ENCODE measurements at places on chromosomes 4 and X.

DNA sequence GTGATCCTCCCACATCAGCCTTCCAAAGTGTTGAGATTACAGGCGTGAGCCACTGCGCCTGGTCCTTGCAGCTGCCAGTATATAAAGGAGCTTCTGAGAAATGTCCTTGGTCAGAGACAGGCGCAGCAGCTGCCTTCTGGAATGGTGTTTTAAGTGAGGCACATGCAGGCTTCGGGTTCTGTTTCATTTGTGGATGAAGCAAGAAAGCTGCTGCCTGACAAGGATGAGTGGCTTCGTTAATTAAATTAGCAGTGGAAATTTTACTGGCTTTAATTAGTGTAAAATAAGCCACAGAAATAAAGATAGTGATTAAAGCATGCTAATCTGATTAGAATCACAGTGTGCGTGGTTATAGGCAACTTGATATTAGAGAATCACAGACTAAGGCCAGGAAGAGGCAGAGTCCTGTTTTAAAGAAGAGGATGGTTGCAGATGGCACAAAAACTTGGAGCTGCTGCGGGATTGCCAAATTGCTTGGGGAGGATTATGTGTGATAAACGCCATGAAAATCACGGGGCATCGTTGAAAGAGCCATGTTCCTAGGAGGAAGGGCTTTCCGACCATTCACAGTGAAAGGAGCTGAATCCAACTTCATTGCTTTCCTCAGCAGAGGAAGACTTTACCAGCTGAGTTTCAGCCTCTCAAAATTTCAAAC, 348.4 kb upstream of the FAT1 start:
- DNase-seq, result no peak

DNA sequence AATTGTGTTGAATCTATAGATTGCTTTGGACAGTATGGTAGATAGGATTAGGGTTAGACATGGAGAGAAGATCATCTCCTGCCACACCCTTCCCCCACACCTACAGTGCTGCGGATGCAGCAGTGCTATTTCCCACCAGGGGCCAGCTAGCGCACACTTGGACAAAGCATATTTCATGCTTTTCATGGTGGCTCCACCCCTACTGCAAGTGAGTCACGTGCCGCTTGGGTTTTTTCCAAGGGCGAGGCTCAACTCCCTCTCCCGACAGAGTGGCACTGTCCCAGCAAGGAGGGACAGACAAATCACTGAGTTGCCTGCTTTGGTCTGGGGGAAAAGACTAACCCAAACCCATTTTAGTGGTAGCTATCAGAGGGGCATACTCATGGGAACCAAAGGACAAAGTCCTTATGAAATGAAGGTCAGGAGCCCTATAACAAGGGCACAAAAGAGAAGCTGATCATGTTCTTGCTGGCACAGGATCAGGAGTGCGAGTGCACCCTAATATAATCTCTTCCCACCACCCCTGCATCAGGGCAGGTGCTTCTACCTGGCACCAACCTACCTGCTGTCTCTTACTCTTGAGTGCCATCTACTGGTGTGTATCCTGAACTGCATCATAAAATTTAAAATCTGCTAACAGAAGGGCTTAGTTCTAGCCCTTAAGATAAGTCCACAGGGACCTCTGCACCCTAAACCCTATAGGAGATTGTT, 55.1 kb upstream of the PGAM4 start:
- DNase-seq, result no peak

- no peak for DNase-seq
Observed at GRCh38 chr4:5843573-5844530, 49.0 kb downstream of the CRMP1 start.

DNA sequence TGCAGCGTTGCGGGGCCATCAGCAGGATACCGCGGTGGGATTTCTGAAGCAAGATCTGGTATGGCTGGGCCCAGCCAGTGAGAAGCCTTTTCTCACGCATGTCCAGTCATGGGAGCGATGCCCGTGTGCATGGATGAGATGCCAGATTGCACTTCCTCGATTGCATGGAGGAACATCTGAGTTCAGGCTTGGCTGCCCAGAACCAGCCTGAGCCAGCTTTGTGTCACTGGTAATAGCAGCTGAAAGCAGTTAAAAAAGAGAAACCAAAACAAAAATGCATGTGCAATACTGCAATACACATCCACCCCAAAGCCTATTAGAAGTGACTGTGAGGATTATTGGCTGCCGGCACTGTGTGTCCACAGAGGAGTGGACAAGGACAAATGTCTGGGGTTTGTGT, 59.3 kb downstream of the PSAPL1 start:
- no peak for DNase-seq

- no peak for DNase-seq
Observed at GRCh38 chrX:15977644-15978043, 123.0 kb upstream of the AP1S2 start.

DNA sequence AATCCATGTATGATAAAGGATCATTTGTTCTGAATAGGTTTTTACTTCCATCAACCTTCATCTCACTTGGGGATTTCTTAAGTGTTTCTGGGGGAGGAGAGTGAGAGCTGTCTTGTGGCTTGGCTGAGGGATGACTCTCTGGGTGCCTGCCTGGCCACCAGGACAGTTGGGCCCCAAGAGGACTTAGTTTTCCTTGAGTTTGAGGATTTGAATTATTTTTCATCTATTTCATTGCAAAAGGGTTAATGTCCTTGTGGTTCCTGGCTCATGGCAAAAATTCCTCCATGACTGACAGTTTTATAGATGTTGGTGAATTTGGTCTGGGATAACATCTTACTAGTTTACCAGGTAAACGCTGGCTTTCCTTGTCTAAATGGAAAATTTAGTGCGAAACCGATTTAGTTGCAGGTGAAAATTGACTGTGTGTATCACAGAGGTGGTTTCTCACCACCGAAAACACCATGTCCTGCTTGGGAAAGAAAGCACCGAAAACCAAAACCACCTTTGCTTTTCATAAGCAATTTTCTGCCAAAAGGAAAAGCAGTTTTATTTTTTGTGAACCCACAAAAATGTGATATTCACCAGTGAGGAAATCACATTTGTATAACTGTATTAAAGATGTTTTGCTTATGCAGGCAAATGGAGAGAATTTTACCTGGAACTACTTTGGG, 331.3 kb upstream of the SFRP2 start:
- DNase-seq, result no peak

DNA sequence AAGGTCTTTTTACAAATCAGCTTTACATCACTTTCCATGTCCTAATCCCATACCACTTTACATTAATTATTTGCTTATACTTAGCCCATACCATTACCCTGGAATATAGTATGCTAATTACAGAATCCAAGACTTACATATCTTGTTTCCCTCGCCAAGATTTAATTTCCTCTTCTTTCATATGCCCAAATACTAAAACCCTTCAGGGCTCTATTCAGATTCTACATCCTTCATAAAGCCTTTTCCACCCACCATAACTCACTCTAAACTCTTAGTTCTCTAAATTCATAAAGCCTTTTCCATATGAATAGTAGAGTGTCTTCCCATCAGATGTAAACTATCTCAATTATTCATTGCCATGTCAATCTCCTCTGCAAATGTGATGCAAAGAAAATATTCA, 390.7 kb downstream of the STPG2 start:
- DNase-seq, result no peak

DNA sequence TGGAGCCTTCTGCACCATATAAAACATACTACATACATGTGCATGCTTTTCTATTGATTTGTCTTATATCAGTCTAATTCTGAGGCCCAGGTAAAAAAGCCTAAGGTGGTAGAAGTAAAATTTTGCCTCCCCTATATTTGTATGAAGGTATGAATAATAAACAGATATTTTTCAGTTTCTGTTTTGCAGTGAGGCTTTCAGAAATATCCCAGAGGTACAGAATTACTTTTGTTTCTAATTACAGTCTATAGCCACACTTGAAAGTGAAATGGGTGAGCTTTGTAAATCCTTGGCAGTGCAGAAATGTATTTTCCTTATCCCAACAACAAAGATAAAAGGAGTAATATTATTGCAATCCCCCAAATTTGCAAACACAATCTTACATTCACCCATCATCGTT, 59.5 kb downstream of the DDX60 start:
- no peak for DNase-seq

- no peak for DNase-seq
Observed at GRCh38 chrX:103941201-103941975, 21.0 kb upstream of the TMSB15B start.

GRCh38 chr4:7430368-7430964, 4.3 kb downstream of the PSAPL1 start:
- no peak for DNase-seq

- no peak for DNase-seq
Observed at GRCh38 chr4:158411269-158411668, 110.4 kb upstream of the RXFP1 start.

GRCh38 chr4:30828264-30828926, 108.2 kb downstream of the PCDH7 start:
- DNase-seq, result peak; percentile 49

GRCh38 chr4:111997785-111998184, 147.5 kb upstream of the FAM241A start:
- DNase-seq, result no peak

DNA sequence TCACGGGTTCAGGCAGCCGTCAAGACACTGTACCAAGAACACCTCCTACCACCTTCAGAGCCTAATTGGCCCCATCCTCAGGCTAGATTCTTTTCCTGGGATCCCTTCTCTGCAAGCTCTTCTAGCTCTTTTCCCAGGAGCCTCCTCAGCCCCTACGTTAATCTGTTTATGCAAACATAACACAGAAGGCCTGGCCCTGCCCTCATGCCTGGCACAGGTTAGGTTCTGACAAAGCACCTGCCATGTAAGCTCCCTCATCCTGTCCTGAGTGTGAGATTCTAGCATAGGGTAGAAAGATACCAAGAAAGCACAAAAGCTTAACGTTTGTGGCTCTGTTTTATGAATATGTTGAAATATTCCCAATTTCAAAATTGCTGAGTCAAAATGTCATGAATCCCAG, 93.6 kb downstream of the IRF2 start:
- no peak for DNase-seq

- DNase-seq, result peak; percentile 60
Observed at GRCh38 chr4:85722807-85723206, 247.9 kb downstream of the ARHGAP24 start.

GRCh38 chrX:44935640-44936039, 62.7 kb downstream of the KDM6A start:
- no peak for DNase-seq

DNA sequence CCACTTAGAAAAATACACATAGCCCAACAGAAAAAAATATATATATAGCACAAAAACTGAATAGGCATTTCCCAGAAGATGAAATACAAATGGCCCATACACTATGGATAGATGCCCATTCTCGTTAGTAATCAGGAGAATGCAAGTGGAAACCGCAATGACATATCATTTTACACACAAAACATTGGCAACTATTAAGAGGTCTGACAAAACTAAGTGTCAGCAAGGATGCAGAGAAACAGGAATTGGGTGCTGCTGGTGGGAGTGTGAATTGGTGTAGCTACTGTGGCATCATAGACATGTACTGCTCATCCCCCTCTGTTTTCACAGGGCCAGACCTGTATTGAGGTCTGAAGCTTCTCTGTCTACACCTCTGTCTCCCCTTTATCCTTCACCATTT, 320.0 kb downstream of the IDS start:
- no peak for DNase-seq

GRCh38 chrX:53188763-53189162, 36.2 kb downstream of the KDM5C start:
- no peak for DNase-seq

- no peak for DNase-seq
Observed at GRCh38 chr4:189305500-189305899, 635.2 kb upstream of the FRG1 start.

GRCh38 chr4:153808175-153808574, 19.3 kb upstream of the SFRP2 start:
- DNase-seq, result no peak
